ENCODE measurements at places on chromosomes 2 and 18. TPM values are rescaled to one million over a fixed set of nuclear protein-coding genes. Genes with fewer than 3 reads are reported as not detected.

- DNase-seq, result no peak
Observed at GRCh38 chr2:20585359-20585709, 65.6 kb downstream of the HS1BP3 start.

DNA sequence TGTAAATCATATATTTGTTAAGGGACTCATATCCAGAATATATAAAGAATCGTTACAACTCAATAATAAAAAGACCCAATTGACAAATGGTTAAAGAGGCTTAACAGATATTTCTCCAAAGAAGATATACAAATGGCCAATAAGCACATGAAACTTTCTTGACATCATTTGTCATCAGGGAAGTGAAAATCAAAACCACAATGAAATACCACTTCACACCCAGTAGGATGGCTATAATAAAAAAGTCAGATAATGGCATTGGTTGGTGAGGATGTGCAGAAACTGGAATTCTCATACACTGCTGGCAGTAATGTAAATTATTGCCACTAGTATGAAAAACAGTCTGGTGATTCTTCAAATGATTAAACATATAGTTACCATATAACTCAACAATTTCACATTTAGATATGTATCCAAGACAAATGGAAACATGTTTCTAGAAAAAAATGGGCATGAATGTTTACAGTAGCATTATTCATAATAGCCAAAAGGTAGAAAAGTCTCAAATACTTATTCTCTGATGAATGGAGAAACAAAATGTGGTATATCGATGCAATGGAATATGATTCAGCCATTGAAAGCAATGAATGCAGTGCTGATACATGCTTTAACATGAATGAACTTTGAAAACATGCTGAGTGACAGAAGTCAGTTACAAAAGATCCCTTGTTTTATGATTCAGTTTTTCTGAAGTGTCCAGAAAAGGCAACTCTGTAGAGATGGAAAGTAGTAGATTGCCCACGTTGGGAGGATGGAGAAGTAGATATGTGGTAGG, 304.6 kb upstream of the ZEB2 start:
- no peak for DNase-seq

DNA sequence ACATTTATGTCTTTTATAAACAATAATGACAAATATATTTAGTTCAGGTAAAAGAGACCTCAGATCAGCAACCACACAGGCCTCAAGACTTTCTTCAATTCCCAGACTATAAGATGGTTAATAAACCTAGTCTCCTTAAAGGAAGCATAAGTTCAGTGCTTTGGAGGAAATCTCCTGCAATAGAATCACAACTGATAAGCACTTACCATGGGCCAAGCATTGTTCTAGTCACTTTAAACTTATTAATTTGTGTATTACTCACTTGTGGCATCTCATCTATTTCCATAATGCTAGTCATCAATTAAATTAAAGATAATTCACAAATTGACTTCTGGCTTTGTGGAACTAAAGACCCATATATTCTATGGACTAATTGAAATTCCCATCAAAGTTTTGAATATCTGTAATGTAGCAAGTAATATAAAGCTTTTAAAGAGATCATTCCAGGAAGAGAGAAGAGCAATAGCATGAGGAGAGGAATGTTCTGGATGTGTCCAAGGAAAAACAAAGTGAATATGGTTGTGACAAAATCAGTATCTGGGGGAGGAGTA, 42.2 kb downstream of the COL3A1 start:
- DNase-seq, result no peak

DNA sequence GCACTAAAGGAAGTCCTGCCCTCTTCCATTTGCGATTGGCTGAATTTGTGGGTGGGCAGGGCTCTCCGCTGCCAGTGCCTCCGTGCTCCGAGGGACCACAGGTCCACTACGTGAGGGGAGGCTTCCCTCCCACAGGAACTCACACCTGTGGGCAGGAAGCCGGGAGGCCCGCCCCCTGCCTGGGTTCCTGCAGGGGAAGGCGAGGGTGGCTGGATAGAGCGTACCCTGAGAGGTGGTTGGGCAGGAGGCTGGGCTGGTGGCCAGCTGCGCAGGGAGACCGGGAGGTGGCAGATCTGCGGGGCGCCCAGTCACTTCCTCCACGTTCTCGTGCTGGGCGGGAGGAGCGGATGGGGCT, 47.0 kb upstream of the PTH2R start:
- no peak for DNase-seq

DNA sequence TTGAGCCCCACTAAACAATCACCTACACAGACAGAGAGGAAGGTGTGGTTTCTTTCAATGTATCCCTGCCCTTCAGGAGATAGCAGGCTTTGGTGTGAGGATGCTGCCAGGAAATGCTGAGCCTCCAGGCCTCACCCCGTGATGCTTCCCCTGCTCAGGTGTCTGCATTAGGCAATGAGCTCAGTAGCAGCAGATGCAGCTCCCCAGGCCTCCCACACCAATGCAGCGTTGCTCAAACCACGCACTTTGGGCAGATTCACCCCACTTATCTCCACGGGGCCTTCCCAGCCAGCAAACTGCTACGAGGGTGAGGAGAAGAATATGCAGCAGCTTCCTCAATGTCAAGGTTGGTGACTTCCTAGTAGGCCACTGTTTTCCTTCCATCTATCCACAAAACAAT, 229.3 kb upstream of the PXDN start:
- no peak for DNase-seq

DNA sequence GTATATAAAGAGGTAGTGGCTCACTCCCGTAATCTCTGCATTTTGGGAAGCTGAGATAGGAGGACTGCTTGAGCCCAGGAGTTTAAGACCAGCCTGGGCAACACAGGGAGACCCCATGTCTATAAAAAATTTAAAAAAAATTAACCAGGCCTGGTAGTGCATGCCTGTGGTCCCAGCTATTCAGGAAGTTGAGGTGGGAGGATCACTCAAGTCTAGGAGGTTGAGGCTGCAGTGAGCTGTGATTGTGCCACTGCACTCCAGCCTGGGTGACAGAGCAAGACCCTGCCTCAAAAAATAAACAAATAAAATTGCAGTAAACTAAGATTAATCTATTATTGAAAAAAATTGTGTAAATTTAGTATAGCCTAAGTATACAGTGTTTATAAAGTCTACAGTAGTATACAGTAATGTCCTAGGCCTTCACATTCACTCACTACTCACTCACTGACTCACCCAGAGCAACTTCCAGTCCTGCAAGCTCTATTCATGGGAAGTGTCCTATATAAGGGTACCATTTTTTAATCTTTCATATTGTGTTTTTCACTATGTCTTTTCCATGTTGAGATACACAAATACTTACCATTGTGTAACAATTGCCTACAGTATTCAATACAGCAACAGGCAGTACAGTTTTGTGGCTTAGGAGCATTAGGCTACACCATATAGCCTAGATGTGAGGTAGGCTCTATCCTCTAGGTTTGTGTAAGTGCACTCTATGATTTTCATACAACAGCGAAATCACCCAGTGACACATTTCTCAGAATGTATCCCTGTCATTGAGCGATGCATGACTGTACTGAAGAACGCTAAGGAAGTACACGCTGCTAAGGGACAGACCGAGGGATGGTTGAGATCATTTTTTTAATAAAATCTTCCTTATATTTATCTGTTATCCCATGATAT, 10.4 kb upstream of the MAP4K3 start:
- DNase-seq, result no peak

DNA sequence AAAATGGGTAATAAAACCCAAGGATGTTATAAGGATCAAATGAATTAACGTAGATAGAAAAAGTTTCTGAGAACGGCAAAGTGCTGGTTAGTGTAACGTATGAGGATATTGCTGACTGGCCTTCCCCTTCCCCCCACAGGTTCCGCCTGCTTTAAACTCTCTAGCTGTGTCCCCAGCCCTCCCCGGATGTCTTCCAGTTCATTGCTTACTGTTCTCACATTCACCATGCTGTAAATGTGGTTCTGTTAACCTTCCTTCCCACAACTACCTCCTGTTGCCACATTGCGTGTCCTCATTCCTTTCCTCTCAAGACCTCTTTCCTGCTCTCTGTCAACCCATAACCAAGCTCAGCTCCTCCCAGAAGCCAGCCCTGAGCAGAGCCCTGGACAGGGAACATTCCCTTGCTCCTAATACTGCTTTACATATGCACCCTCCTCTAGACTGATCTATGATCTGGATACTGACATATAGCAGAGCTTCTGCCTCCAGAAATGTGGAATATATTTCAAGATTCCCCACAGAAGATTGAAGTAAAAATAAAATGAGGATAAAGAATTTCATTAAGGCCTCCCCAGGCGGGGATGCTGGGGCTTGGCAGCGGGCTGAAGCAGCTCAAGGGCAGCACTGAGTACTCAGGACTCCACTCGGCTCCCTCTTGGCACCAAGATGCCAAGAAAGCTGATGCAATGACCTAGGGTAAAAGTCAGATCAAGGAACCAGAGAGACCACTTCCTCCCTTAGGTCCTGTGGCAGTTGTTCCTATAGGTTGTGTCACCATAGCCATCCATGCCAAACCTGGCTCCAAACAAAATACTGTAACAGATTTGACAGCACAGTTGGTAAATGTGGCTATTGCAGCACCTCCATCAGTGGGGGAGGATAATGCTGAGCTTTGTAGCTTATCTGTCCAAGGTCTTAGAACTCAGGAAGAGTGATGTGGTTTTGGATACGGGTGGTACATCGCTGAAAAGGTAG, 136.4 kb upstream of the PIK3C3 start:
- no peak for DNase-seq

DNA sequence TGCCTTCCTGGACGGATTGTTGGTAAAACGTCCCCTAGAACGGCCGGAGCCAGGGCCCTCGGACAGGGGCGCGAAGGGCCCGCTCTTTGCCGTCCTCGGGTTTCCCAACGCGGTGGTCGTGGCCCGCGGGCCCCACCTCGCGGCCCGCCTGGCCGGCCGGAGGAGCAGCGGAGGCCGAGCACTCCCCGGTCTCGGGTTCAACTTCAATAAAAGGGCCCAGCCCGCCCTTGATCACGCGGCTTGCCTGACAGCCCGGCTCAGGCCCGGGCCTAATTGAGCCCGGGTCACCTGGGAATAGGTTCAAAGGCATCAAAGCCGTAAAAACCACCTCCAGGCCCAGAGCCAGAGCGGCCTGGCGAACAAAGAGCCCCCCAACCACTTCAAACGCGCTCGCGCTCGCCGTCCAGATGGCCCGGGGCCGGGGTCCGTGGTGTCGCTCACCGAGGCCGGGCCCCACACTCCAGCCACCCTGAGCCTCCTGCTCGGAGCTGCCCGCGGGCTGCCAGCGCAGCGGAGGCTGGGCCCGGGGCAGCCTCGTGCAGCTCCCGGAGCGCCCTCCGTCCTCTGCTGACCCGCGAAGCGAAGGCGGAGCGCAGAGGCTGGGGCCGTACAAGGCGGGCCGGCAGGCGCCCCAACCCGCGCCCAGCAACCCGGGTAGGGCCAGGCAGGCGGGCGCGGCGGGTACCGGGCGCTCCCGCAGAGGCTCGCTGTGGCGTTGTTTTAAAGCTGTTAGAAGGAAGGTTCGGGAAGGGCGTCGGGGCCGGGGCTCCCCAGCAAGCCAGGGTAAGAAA, 1.1 kb upstream of the TWIST2 start:
- DNase-seq, result no peak

GRCh38 chr18:58668211-58668610, 3.1 kb upstream of the MALT1 start:
- no peak for DNase-seq

- DNase-seq, result no peak
Observed at GRCh38 chr2:30694286-30695055, 112.8 kb downstream of the CAPN13 start.

- DNase-seq, result no peak
Observed at GRCh38 chr18:48939205-48940097, 11.3 kb downstream of the SMAD7 start.

- no peak for DNase-seq
Observed at GRCh38 chr18:79139206-79139605, 70.0 kb downstream of the ATP9B start.

DNA sequence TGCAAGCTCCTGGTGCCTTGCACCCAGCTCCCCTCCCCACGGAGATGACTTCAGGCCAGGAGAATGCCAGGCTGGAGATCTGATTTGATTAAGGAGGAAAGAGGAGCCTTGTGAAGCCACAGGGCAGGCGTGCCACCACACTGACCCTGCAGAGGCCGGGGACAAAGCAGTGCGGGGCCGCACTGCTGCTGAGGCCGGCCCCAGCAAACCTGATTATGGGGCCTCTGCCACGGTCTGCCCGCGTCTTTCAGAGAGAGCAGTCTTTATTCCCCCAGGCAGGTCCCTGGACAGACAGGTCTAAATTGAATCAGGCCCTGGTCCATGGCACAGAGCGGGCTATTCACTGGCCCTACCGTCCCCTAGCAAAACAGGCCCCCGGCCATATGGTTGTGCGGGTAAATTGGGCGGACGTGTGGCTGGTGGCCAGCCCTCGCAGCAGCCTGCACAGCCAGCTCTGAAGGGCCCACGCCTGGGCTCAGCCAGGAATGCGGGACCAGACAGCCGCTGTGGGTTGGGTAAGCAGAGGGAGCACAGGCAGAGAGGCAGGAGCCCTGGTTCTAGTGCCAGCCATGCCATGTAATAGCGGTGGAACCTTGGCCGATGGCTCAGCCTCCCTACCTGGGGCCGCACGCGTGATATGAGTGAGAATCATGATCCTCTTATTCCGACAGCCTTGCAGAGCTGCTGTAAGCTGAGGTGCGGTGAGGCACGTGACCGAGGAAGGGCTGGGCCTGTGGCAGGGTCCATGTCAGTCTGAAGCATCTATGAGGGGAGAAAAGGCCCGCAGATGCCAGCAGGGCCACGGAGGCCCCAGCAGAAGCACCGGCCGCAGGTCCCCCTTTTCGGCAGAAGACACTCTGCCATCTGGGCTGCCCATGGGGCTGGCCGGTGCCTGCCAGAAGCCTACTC, 97.3 kb upstream of the MYCN start:
- no peak for DNase-seq

DNA sequence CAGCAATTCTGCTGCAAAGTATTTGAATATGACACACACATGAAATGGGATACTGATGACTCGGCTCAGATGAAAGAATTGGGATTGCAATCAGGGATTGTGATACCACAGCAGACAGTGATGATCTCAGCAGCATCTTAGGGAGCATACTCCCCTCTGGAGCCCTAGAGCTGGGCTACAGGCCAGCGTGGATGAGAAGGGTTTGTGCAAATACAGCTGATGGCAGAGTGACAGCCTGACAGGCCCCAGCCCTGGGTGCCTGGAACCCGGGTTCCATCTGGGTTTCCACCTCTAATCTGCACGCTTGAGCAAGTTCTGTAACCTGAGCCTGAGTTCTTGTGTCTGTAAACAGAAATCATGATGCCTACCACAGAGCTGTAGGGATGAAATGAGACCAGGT, 418.0 kb downstream of the LRATD1 start:
- DNase-seq, result no peak

DNA sequence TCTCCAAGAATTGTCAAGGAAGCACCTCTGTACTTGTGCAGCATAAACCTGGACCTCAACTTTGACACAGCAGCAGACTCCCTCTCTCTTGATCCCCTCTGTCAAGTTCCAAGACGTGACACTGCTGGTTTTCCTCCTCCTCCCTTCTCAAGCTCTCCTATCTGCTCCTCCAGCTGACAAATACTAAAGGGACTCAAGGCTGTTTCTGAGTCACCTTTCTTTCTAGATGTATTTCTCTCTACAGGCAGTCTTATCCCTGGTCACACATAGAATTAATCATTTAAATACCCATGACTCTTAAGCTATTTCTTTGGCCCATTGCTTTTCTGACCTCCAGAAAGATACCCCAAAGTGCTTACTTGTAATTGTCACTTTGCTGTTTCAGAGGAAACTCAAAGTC, 53.5 kb downstream of the SEPTIN10 start:
- no peak for DNase-seq

KLHL41 gene
- polyA plus RNA-seq, result 1.2 TPM

CCDC68 gene
- polyA plus RNA-seq, result 136 TPM

POLE4 gene
- 56.3 TPM for polyA plus RNA-seq

UGT1A8 gene
- not detected for polyA plus RNA-seq

ZEB2 gene
- 180 TPM for polyA plus RNA-seq

All from right lung (tissue), 10 donors.